Stomach (tissue), 19 donors: ENCODE measurements at places on chromosomes 7 and 10. TPM values are rescaled to one million over a fixed set of nuclear protein-coding genes. Genes with fewer than 3 reads are reported as not detected.

The NANOS1 gene
- total RNA-seq, result 5.1 TPM

DNA sequence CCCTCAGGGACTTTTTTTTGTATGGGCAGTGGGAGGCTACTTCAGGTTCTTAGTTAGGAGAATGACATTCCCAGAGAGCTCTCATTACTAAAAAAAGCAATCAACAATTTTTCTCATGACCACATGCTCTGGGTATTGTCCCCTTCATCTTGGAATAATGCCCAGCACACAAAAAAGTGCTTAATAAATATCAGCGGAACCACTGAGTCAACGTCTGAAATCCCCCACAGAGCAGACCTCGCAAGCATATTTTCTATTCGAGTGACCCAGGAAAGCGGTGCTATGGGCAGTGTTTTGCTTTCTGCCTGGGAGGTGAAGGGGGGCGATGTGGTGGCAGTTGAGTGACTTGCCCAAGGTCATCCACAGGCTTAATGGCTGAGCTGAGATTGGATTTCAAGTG, 493.4 kb upstream of the ZMIZ1 start:
- H3K27ac ChIP-seq, result no peak overlapping the region
- peaks cover 29% of the 10 kb centered on the region for H3K4me1 ChIP-seq
- no peak overlapping the region for H3K4me3 ChIP-seq
- DNase-seq, result no peak
- no peaks in the 10 kb centered on the region for H3K36me3 ChIP-seq
- no peaks in the 10 kb centered on the region for H3K27me3 ChIP-seq

DNA sequence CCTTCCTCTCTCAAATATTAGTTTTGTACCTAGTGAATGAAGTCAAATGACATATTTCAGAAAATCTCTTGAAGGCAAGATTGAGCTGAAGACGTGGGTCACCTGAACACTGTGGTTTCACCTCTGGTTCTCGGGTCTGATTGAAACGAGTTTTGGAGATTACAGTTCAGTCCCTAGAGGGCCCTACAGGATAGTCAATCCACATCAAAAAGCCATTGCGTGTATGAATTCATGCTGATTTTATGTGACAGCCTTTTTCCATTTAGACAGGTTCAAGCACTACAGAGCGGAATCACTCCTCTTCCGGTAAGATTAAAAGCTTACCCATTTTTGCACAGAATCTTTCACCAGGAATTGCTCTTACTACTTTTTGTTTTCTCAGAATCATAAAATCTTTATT, 62.2 kb downstream of the VIM start:
- H3K27me3 ChIP-seq, result peaks cover 12% of the 10 kb centered on the region
- peak; percentile 31 for DNase-seq
- no peaks in the 10 kb centered on the region for H3K4me1 ChIP-seq
- H3K4me3 ChIP-seq, result no peak overlapping the region

DNA sequence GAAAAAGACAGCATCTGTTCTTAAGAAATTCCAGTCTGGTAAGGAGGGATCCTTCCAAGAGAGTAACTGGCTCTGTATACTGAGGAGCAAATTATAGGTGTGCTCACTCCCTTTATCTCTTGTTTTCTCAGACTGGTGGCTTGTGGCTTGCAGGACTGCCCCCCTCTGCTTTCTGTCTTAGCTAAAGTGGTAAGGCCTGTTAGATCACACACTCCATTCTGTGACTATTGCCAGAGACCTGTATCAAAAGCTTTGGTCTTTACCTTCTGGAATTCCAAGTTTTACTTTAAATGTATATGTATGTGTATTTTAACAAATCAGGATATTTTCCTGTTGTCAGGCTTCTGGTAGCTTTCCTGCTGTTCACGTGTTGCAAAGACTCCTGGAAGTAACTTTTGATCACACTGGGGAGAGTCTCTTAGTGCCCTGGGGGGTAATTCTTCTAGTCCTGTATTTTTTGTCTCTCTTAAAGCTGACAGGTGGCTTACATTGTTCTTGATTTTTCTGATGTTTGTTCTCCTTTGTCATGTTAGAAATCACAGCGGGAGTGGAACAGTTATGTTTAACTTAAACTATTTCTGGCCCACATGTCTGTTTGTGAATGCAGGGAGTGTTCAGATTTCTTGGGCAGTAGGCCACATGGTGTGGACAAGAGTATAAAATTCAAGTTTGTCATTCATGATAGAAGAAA, 99.0 kb downstream of the PLPP4 start:
- H3K36me3 ChIP-seq, result no peaks in the 10 kb centered on the region
- H3K27ac ChIP-seq, result no peak overlapping the region
- no peak for DNase-seq
